ENCODE measurements at places on chromosomes 16 and 17.
A peak's percentile ranks its signal among the peaks of the same experiment; 100 is the strongest.

DNA sequence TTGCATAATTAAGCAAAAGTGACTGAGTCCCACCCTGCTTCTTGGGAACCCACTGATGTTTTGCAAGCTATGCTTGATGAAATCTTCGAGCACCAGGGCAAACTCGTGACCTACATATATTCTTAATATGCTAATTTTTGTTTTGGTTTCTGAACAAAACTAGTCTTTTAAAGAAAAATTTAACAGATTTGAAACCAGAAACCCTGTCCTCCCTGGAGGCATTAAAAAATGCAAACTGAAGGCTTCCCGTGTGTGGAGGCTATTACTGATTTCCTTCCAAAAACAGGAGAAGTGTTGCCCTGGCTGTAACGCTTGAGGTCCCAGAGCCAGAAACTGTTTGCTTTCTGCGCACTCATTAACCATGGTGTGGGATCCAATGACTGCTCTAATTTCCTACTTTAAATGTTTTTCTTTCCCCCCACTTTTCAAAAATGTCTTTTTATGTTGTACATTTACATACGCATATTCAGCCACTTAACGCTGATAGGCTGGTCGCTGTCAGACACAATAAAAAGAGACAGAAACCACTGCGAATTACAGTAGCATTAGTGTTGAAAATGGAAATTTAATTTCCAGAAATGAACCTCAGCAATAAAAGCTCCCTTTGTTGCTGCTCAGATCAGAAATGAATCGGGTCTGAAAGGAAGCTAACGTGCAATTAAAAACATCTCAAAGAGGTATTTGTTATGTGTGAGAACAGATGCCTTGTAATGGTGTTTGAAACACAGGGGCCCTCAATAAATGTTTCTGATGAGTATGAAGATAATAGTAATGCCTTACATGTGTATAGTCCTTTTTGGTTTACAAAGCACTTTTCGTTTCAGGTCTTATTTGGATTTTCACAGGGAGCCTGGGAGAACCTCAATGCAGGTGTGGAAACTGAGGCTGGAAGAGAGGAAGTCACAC lies 39.9 kb upstream of the IRX6 start:
- no peak for DNase-seq

DNA sequence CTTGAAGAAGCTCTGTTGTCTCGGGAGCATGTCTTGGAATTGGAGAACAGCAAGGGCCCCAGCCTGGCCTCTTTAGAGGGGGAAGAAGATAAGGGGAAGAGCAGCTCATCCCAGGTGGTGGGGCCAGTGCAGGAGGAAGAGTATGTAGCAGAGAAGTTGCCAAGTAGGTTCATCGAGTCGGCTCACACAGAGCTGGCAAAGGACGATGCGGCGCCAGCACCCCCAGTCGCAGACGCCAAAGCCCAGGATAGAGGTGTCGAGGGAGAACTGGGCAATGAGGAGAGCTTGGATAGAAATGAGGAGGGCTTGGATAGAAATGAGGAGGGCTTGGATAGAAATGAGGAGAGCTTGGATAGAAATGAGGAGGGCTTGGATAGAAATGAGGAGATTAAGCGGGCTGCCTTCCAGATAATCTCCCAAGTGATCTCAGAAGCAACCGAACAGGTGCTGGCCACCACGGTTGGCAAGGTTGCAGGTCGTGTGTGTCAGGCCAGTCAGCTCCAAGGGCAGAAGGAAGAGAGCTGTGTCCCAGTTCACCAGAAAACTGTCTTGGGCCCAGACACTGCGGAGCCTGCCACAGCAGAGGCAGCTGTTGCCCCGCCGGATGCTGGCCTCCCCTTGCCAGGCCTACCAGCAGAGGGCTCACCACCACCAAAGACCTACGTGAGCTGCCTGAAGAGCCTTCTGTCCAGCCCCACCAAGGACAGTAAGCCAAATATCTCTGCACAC lies 21.2 kb downstream of the AKAP1 start:
- DNase-seq = no peak

- peak; percentile 91 for DNase-seq
Observed at GRCh38 chr16:66830422-66831404, at the start of gene NAE1. Gene NAE1, minus strand, starts transcription at chr16:66830976. Its CDS starts 77 bp downstream, at chr16:66830899.

GRCh38 chr17:33520426-33521330 lies 227.6 kb upstream of the ASIC2 start:
- peak; percentile 68 for DNase-seq

GRCh38 chr16:85615014-85615851 lies 2.1 kb downstream of the GSE1 start:
- peak; percentile 80 for DNase-seq

DNA sequence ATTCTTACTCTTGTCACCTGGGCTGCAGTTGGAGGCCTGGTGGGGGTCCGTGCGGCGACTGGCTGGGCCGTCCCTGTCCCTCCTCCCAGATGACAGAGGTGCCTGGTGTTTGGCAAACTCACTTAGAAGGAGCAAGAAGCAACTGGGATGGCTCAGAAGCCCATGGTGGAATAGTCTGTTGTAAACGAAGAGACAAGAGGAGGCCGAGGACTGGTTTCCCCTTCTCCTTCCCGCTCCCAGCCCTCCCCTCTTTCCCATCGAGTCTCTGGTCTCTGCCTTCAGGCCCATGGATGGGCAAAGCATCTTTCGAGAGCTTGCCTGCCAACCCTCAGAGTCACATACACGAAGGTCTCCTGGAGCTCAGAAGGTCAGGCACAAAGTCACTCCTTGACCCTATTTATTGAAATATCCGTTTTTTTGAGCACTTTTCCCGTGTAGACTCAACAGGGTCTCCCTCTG lies 364.4 kb downstream of the SEC14L1 start:
- DNase-seq = no peak

- DNase-seq = no peak
Observed at GRCh38 chr16:68251832-68252231, 6.7 kb downstream of the PLA2G15 start.

- DNase-seq = no peak
Observed at GRCh38 chr16:67071476-67072048, 38.2 kb upstream of the PHAF1 start.

DNA sequence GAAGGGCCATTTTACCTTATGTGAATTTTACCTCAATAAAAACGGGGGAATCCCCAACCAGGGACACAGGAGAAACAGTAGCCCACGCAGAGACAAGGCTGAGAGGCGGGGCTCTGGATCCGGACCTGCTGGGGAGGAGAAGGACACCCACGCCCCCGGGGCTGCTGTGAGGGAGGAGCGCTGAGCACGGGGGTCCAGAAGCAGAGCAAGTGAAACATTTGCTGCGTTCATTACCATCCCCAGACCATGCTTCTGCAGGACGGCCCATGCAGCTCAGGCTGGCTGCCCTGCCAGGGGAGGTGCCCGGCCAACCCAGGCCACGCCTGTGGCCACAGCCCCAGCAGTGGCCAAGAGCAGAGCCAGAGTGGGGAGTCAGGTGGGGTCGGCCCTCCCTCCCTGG lies 50.0 kb downstream of the KCNJ18 start:
- DNase-seq = no peak

- DNase-seq = no peak
Observed at GRCh38 chr16:1688807-1689560, 10.9 kb downstream of the JPT2 start.

DNA sequence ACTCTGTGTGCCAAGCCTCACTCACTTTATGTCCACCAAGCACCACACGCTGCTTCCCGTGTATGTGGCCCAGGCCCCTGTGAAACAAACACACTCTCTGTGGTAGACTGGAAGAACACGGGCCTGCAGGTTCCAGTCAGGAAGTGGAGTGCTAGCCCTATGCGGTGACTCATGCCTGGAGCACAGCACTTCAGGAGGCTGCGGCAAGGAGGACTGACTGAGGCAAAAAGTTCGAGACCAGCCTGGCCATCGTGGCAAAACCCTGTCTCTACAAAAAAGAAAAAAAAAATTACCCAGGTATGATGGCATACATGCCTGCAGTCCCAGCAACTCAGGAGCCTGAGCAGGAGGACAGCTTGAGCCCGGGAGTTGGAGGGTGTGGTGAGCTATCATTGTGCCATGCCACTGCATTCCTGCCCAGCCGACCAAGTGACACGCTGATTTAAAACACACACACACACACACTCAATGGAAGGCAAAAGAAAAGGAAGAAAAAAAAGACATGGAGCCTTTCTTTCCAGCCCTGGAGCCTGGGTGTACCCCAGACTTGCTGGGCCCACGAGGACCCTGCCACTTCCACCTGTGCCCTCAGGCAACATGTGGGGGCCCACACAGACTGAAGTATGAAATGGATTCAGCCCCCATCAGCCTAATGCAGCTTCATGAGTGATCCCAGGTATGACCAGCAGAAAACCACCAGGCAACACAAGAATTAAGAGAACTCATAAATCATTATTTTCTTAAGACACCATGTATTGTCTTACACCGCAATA lies 126.6 kb downstream of the ANKRD11 start:
- DNase-seq = peak; percentile 58

DNA sequence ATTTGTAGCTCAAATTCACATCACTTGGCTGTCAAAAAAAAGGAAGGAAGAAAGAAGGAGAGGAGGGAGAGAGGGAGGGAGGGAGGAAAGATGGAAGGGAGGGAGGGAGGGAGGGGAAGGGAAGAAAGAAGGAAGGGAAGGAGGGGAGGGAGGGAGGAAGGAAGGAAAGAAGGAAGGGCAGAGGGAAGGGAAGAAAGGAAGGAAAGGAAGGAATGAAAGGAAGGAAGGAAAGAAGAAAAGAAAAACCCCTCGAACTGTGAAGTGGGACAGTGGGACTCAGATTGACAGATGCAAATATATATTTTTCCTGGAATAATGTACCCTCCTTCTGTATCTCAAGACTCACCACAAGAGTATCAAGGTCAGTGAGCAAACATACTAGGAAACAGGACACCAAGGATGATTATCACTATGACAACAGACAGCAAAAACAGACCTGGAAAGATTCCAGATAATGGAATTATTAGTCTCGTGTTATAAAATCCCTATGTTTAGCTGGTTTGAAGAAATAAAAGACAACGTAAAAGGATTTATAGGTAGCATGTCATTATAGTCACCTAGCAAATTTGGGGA lies 24.2 kb upstream of the ABCA3 start:
- no peak for DNase-seq

GRCh38 chr16:25841761-25842160 lies 150.0 kb downstream of the HS3ST4 start:
- no peak for DNase-seq

DNA sequence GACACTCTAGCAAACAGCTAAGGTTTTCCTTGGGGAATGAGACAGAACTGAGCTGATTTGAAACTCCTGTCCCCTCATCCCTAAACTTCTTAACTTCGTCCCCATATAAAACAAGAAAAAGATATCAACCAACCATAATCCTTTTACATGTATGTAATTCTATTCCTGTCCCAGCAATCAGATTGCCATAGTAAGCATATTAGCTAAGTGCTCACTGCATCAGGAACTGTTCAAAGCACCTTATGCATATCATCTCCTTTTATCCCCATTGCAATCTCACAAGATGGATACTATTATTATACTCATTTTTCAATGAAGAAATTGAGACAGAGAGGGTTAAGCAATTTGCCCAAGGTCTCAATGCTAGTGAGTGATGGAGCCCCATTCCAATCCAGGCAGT lies 6.8 kb downstream of the KIF18B start:
- DNase-seq = no peak

GRCh38 chr16:55508941-55509931 lies at the start of gene LPCAT2:
Gene LPCAT2, plus strand, starts transcription at chr16:55509072. Its CDS starts 110 bp downstream, at chr16:55509182.
- DNase-seq = peak; percentile 74

- DNase-seq = no peak
Observed at GRCh38 chr16:3348547-3349167, 7.0 kb upstream of the OR2C1 start.

DNA sequence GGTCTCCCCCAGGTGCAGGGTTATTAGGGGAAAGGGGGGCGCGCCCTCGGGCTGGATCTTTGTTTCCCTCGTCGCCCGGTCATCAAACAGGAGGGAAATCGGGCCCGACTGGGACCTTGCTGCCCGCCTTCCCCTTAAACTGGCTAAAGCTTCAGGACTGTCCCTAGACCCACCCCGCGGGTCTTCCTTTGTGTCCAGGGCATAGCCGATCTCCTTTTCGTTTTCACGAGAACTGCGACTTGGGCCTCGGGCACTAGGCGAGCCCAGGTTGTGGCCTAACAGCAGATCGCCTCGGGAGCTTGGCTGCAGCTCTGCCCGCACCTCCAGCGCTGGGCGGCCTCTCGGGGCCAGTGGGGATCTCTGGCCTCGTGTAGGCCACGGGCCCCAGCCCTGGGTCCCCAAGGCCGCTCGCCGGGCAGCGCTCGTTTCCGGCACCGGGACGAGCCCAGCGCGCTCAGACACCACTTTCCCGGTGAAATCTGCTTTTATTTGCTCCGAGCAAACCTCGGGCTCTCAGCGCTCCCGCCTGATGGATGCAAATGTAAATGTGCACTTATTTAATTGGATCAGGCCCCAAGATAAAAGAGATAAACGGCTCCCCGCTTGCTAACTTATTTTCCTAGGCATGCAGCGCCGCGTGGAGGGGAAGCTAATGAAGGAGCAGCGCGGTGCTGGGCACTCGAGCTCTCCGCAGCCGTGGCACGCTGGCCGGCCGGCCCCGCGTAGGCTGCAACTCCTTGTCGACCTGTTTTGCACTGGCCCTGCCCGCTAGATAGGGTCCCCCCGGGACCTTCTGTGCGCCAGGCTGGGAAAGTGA lies 7.8 kb downstream of the IRX5 start:
- peak; percentile 21 for DNase-seq

DNA sequence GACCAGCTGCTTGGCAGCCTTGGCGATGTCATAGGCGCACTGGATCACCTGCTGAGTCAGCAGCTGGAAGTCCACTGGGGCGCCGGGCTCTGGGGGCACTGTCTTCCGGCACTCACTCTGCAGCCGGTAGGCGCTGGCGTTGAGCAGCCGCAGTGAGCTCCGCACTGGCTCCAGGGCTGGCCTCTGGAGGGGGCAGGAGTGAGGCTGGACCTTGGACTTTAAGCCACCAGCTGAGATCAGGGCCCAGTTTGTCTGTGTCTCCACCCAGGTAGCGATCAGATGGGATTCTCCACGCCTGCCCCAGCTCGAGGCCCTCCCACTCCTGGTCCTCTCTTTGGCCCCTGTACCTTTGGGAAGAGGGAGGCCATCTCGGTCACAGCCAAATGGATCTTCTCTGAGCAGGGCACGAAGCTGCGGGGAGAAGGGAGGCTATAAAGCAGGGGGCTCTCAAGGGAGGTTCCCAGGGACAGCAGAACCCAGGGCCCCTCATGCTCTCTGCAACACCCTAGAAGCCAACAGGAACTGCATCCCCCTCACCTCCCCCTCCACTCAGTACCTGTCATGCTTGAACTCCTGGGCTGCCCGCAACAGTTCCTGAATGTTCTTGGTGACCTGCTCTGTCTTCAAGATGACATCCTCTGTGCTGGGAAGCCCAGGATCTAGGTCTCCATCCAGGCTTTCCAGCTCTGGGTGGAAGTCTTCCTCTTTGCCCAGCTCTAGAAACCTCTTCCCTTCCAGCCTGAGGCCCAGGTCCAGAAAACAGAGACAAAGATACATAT lies 6.4 kb downstream of the TP53I13 start:
- DNase-seq = no peak

DNA sequence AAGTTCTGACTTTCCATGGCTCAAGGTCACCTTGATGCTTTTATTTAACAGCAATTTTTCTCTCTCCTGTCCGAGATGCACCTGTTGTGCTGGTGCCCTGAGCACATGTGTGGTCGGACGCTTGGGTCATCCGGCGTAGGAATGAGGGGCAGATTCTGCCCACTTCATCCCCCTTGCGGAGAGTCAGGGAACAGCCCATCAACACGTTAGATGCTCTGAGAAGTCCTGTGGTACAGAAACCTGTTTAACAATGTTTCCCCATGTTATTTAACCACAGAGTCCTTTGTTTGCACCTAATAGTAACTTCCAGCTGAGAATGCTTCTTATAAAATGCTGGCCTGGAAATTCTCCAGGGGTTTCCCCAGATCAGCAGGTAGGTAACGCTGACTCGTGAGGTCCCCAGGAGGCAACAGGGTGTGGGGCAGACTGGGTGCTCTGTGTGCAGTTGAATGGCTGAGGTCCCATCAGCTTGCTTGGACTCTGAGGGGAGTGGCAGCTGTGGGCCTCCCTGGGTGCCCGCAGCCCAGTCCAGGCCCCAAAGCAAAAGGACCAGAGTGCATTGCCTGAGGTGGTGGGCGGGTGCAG lies 17.8 kb downstream of the DOC2B start:
- no peak for DNase-seq

All from activated CD4-positive, alpha-beta T cell treated with anti-CD3 and anti-CD28 coated beads for 48 hours (primary cell).